ENCODE measurements at places on chromosomes 13 and 19. TPM values are rescaled to one million over a fixed set of nuclear protein-coding genes. Genes with fewer than 3 reads are reported as not detected.

GRCh38 chr13:28140433-28141125 lies 2.2 kb downstream of the PAN3 start:
- no peak for DNase-seq

DNA sequence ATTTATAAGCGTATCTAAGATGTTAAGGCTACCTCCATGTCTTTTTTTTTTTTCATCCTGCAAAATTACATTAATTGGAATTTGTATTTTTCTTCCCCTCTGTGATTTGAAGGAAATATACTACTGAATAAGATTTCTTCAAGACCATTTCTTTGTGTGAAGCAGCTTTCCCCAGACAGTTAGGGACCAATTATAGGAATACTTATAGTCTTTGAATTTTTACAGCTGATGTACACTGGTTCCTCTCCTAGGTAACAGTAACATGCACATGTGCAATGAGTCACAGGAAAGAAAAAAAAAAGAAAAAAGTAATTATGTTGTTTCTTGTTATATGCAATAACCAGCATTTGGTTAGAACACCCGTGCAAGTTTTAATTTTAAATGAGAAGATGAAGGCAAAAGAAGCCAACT lies 82.0 kb downstream of the PCDH9 start:
- no peak for DNase-seq

DNA sequence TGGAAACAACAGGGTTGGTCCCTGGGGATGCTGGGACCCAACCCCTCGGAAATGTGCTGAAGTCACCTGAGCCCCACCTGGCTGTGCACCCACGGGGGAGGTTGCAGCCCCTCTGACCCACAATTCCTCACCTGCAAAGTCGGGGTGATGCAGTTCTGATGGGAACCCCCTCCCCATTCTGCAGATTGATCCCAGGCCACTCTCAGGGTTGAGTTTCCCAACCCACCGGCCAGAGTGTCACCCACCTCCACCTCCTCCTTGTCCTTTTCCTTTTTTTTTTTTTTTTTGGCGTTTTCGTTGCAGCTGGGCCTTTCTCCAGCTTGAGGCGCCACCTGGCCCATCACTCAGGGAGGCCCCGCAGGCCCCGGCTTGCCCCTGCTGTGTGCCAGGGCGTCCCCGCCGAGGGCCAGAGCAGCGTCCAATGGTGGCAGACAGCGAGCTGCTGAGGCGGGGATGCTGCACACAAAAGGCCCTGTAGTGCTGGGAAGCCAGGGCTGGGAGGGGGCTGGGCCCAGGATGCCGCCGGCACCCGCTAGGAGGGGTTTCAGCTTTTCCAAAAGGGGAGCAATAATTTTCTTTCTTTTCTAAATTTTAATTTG lies 4.6 kb downstream of the PIK3R2 start:
- peak; percentile 58 for DNase-seq

- DNase-seq = no peak
These were observed 1634.6 kb upstream of the PCDH20 start for GRCh38 chr13:63050287-63050686.

DNA sequence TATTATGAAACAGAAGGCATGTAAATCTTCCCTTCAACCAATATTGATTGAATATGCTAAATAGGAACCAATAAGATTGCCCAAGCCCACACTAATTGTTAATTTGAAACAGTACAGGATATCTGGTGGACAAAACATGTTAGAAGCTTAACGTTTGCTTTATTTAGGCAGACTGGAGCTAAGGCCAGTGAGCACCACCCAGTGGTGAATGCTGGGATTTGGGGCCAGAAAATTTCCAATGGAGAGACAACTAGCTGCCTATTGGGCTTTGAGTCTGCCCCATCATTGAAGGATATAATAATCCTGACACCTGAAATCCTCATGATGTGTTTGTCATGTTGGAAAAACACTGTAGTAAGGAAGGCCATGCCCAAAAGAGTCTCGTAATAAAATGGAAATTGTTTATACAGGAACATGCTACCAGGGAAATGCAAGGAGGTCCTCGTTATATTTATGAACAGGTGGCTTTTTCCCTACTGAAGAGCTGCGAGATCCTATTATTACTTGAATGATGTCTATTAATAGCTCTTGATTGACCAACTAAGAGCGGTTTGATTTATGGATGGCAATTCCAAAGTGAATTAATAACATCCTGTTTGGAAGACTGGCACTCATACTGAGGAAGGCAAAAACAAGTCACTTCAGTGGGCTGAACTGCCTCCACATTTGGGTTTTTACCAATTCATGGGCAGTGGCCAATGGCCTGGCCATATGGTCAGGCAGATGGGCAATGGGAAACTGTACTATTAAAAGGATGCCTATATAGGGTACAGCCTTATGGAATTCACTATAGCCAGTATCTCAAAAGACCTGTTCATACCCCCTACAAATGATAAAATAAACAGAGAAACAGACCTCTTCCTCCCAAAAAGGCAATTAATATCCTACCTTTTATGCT lies 8.7 kb downstream of the SIGLECL1 start:
- DNase-seq = no peak

DNA sequence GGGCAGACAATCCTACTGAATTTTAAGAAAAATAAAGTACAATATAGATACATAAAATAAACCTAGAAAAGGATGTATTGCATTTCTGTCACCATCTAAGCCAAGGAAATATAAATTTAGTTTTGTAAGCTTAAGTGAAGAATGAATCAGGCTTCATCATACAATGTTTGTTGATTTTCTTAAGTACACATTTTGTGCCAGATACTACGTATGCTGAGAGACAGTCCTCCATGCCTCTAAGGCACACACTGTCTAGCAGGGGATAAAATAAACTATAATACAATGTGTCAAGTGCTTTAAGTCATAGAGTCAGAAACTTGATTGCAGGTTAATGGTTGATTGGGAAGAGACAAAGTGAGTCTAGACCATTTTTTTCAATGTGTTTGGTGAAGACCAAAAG lies 465.7 kb downstream of the TBC1D4 start:
- DNase-seq = no peak

DNA sequence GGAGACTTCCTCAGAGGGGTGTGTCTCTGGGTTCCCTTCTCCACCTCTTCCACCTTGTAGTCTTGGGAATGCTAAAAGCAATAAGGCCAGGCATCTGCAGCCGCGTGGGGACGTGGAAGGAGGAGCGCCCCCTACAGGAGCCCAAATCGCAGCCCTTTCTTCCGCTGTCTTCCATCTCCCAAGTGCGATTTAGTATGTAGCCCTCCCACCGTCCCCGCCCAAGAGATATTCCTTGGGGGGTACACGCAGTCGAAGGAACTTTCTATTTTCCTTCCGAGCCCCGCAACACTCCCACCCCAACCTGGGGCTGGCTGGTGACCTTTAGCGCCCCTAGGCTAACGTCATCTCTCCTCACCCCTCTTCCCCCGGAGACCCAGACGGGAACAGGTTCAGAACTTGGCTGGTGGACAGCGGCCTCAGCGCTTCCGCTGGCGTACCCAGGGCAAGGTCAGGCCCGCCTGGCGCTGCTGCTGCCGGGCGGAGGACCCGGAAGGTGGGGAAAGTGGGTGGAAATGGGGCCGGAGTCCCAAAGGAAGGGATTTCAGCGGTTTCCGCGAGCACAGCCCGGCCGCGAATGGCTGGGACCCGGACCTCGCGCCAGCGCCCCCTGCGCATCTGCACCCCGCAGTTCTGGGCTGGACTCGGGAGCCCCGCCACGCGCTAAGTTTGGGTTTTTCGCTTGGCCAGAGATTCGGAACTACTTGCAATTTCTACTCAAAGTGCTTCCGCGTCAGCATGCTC lies 2.1 kb upstream of the PCDH8 start:
- DNase-seq = peak; percentile 32

GRCh38 chr13:27534108-27534980 lies 84.0 kb upstream of the MTIF3 start:
- DNase-seq = no peak

DNA sequence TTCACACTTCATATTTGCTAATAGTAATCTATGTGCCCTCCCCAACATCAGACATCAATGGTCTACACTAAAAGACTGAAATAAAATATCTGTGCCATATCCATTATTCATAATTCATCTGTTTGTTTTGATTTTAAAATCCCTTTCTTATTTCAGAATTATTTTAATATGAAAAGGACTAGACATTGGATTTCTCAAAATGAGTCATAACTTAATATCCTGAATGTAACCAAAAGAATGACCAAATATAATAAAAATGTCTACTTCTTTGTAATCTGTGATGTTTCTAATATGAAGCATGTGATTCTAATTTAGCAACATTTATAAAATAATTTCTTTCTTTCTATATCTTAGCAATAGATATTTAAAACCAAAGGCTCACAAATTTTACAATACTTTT lies 64.9 kb downstream of the MZT1 start:
- DNase-seq = no peak

GRCh38 chr19:33171222-33171795 lies 22.8 kb upstream of the LRP3 start:
- no peak for DNase-seq

DNA sequence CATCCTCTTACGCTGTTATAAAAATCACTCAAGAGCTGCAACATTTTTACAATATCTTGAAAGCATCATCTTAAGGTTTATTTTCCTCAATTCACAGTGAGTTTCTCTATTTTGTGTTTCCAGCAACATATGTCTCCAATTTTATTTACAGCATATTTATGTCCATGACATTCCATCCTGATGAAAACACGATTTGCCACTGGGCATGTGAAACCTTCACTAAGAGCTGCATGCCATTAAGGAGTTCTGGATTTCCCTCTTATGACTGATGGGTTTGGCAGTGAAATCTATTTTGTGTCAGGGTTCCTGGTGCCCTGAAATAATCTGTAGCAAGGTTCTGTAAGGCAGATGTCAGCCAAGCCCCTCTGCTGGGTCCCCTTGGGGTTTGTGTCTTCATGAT lies 527.6 kb upstream of the KLF12 start:
- no peak for DNase-seq

The UBE2L5 gene
- total RNA-seq = 0.98 TPM

- no peak for DNase-seq
These were observed 63.2 kb downstream of the RAB20 start for GRCh38 chr13:110498327-110498726.

The KLC3 gene
- total RNA-seq = 5.6 TPM

GRCh38 chr19:51938936-51939335 lies 11.7 kb downstream of the ZNF613 start:
- no peak for DNase-seq

DNA sequence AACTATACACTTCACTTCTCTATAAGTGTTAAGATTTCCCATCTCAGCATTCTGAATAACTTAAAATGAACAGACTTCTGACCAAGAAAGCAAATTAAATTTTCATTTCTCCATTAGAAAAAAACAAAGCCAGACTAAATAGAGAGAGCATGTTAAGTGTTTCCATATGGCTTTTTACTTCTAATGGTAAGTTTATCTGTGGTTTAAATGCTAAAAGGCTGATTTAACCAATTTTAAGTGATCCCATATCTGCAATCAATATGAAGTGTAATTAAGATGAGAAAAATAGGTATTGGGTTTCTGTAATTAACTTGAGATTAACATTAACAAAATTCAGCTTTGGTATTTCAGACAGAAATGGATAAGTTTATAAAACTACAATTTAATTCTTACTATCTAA lies 107.8 kb downstream of the ELF1 start:
- DNase-seq = no peak

GRCh38 chr19:3404324-3405260 lies 38.2 kb downstream of the NFIC start:
- DNase-seq = peak; percentile 88

The ZNF574 gene
- total RNA-seq = 19.2 TPM

DNA sequence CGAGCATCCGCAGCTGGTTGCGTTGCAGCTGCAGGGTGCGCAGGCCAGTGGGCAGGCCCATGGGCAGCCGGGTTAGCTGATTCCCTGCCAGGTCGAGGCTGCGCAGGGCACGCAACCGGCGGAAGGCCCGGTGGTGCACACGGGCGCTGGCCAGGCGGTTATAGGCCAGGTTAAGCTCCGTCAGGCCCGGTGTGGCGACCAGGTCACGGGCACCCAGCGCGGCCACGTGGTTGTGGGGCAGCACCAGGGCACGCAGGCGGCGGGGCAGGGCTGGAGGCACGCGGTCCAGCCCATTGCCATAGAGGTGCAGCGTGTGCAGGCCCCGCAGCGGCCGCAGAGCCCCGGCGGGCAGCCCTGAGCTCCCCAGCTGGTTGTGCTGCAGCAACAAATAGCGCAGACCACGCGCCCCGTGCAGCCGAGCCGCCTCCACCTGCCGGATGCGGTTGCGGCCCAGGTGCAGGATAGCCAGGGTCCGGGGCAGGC lies 5.3 kb downstream of the PODNL1 start:
- DNase-seq = no peak

DNA sequence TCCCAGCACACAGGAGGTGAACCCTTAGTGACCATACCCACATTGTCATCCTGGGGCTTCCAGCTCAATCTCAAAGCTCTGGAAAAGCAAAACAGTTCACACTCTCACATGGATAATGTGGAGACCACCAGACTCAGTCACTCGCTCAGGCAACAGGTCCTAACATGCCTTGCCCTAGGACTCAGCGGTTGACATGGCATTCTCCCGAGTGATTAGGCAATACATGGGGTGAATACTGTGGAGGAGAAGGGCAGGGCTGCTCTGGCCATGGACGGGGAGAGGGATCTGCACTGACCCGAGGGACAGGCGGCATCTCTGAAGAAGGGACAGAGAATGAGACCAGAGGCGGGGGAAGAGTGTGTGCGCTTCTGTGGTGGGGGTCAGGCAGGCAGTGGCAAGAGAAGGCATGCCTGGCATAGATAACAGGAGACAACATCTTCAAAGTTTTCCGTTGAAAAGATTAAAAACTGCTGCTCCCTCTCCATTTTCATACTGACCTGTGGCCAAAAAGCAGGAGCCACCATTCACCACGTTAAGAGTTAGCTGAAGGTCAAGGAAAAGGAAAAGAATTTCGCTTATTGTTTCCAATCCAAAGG lies 44.5 kb upstream of the EPHX3 start:
- DNase-seq = no peak

- DNase-seq = no peak
These were observed 110.6 kb downstream of the LIG4 start for GRCh38 chr13:108104736-108105135.

GRCh38 chr13:27969082-27969865 lies at the start of gene CDX2:
Gene CDX2 (minus strand): TSS chr13:27969315. CDS start chr13:27969006, 309 bp downstream.
- DNase-seq = no peak

The SIGLEC12 gene
- not detected for total RNA-seq

DNA sequence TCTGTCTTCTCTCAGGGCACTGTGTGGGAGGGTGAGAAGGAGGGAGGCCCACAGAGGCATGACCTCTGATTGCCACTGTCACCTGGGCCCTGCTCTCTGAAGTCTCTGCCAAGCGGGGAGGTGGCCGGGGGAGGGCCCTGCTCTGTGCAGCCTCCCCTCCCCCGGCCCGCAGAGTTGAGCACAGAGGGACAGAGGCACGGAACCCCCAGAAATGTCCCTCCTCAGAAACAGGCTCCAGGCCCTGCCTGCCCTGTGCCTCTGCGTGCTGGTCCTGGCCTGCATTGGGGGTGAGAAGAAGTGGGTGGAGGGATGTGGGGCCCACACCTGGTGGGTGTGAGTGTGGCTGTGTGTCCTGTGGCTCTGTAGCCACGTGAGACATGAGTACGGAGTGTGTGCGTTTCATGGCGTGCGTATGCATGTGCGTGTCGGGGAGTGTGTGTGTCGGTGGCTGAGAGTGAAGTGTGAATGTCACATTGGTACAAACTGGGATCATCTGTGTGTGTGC lies at the start of gene APOC4:
Gene APOC4, plus strand, starts transcription at position 171 of the 505 bp plus-strand sequence. Its CDS starts 41 bp downstream, at position 212.
- DNase-seq = no peak

GRCh38 chr19:54521022-54521859 lies 18.6 kb downstream of the LAIR2 start:
- DNase-seq = no peak

The VSTM2B gene
- total RNA-seq = not detected

Data from breast epithelium (tissue), 4 donors.